ENCODE measurements at places on chromosomes 5 and 9.
A peak's percentile ranks its signal among the peaks of the same experiment; 100 is the strongest.

DNA sequence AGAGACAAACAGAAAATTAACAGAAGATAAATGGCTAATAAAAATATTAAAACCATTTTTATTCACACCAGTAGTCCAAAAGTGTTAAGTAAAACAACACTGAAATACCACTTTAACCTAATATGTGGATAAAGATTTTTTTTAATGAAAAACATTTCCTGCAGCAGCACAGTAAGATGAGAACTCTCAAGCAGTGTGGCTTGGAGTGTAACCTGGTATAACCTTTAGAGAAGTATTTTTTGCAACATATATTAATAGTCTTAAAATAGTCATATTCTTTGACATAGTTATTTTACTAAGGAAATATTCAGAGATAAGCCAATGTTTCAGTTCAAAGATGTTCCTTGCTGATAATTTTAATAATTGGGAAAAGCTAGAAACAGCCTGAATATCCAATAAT lies 644.4 kb downstream of the PDE4D start:
- no peak for DNase-seq

GRCh38 chr9:118630931-118631595 lies 738.2 kb downstream of the BRINP1 start:
- no peak for DNase-seq

GRCh38 chr5:120817044-120817985 lies 353.2 kb downstream of the PRR16 start:
- no peak for DNase-seq

- DNase-seq, result no peak
These were observed 188.1 kb downstream of the RFX3 start for GRCh38 chr9:3337515-3338225.

DNA sequence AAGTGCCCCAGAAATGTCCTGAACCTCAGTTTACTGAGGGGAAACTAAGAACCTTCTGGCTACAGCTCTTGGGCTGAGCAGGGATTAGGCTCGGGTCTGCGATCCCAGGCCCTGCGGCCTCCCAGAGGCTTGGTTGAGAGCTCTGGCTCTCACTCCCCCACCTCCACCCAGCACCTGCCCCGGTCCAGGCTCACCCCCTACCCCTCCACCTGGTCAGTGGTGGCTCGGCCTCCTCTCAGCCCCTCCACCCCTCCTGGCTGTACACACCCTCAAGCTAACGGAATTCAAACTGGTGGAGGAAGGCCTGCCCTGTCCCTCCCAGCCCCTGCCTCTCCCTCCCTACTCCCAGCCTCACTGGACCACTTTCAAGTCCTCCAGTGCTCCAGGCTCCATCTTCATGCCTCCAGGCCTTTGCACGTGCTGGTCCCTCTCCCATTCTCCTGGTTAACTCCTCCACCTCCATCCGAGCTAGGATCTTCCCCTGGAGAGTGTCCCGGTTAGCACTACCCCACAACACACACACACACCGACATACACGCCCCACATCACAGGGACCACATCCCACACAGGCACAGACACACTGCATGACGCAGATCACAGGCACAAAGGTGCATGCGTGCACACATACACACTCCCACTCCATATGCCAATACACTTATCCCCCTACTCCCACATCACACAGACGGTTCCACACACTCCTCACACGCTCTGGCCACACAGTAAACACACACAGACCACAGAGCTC lies 130.9 kb downstream of the C9orf50 start:
- peak; percentile 53 for DNase-seq

GRCh38 chr9:726005-726404 lies 115.5 kb upstream of the DMRT1 start:
- DNase-seq, result no peak

DNA sequence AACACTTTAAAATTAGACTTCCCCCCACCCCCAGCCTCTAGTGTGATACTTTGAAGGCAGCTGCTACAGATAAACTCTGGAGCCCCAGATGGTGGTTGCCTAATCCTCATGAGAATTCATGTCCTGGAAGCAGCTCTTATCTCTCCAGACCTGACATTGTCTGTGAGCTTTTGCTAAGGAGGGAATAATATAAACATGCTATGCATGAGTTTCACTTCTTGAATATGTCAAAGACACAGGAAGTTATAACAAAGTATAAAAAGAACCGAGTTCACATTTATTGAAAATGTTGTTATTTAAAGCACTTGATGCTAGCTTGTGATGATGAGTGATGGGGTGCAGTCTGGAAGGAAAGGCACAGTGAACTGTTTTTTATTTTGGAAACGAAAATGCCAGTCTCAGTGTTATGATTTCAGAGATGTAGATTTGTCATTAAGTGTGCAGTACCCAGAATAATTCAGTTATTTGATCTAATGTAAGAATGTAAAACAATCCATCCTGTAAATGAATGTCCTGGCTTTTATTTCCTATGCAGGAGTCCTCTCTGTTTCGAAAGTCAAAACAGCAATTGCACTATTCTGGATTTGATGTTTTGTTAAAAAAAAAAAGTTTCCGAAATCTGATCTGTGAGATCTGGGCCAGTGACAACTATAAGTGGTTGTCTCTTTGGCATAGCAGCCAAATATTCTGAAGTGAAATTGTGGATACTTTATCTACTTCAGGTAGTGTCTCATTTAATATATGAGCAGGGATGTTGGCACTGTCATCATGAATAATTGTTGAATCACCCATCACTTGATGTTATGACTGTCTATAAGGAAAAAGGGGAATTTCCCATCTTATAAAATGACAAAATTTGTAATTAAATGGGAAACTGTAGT lies 77.0 kb downstream of the ZCCHC7 start:
- no peak for DNase-seq

GRCh38 chr5:6222899-6223298 lies 155.4 kb downstream of the MED10 start:
- no peak for DNase-seq

- DNase-seq, result no peak
These were observed 1.1 kb downstream of the SOX30 start for GRCh38 chr5:157650991-157651611.

DNA sequence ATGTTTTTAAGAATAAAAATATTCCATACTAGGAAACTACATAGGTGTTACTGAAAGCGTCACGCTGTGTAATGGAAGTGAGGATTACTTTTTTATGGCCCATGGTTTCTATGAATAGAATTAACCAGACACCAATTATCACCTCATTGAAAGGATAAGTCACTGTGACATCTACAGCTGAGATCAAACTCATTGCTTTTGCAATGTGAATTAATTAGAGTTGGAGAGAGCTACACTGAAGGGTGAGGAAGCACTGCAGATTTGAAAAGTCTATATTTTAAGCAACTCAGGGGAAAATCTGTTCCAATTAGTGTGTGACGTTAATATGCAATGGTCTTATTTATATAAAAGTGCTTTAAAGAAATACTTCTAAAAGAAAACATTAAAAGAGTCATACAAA lies 1300.1 kb upstream of the DMAC1 start:
- DNase-seq, result no peak

GRCh38 chr9:86854898-86855523 lies 92.3 kb downstream of the GAS1 start:
- no peak for DNase-seq

GRCh38 chr9:35516479-35516878 lies 26.6 kb downstream of the RUSC2 start:
- no peak for DNase-seq

GRCh38 chr5:149778303-149779123 lies 48.4 kb downstream of the PPARGC1B start:
- no peak for DNase-seq

DNA sequence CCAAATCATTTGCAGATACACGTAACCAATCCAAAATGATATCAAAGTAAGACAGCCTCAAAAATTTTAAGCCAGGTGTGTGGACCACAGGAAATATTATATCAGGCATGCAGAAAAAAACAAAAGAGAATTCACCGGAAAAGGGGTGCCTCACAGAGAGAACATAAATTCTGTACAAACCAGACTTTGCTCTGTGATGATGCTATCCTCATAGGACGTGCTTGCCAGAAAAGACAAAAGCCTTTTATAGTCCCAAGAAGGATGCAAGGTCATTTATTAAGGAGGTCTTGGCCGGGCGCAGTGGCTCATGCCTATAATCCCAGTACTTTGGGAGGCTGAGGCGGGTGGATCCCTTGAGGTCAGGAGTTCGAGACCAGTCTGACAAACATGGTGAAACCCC lies 16.8 kb upstream of the ATP6V1G1 start:
- DNase-seq, result no peak

DNA sequence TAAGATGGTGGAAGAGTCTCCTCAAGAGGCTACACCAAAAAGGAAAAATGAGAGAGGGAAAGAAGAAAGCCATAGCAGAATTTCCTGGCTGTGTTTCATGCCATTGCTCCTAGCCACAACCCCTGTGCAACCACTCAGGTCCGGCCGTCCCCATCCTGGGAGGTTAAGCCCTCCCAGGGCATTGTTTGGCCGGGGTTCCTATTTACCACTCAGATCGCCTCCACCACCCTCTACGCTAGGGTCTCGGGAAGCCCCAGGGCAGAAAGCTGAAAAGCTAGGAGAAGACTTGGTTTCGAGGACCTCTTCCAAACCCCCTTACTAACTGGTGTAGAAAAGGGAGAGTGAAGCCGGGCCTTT lies 715 bp downstream of the RC3H2 start:
- peak; percentile 10 for DNase-seq

GRCh38 chr9:23557689-23558088 lies 268.4 kb downstream of the ELAVL2 start:
- DNase-seq, result no peak

GRCh38 chr9:36748322-36748899 lies 175.7 kb downstream of the MELK start:
- no peak for DNase-seq

DNA sequence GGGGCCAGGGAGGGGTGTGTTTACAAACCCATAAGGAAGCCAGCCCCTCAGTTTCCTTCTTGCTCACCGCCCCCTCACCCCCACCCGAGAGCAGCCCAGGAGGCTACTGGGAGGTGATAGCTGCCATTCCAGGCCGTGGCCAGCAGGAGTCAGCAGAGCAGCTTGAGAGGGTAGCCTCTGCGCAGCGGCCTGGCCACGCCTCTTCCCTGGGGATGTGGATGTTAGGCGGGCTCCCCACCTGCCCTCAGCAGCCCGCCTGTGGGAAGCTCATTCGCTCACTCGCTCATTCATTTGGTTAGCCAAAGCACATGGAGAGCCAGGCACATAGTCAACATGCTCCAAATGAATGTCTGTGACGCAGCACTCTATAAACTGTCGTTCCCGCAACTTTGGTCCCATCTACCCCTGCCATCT lies 6.1 kb upstream of the DPM2 start:
- DNase-seq, result peak; percentile 60

DNA sequence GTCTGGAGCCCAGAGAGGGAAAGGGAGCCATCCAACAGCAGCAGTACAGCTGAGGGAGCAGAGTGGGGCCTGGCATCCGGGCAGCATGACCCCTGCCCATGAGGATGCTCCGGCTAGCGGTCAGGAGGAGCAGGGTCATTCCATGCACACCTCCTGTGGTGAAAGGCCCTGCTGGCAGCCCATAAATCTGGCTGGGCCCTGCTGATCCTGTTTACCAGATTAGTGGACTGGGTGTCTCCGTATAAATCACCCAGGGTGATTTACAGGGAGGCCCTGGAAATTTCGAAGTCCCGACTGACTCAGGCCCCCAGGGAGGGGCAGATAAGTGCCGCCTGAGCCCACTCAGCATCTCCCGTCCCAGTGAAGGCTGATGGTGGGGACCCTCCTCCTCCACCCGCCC lies 117.6 kb upstream of the HAND1 start:
- DNase-seq, result no peak

DNA sequence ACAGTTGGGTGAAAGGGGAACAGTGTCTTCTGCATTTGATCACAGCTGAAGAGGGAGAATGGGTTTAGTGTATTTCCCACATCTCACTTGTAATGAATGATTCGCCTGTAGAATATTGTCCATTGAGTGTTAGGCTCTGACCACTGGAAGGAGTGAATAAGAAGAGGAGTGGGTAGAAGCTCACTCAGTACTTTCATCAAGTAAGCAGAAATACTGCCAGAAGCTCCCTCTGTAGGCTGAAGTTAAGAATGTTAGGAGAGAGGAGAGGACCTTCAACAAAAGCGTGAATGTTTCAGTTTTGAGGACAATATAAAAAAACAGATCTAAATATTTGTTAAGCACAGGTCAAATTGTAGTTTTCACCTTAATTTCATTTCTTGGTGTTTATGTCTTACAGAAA lies 27.5 kb downstream of the FSD1L start:
- no peak for DNase-seq

GRCh38 chr5:60447488-60447920 lies 252.5 kb downstream of the DEPDC1B start:
- no peak for DNase-seq

GRCh38 chr9:99720455-99721050 lies 101.1 kb upstream of the NR4A3 start:
- no peak for DNase-seq

DNA sequence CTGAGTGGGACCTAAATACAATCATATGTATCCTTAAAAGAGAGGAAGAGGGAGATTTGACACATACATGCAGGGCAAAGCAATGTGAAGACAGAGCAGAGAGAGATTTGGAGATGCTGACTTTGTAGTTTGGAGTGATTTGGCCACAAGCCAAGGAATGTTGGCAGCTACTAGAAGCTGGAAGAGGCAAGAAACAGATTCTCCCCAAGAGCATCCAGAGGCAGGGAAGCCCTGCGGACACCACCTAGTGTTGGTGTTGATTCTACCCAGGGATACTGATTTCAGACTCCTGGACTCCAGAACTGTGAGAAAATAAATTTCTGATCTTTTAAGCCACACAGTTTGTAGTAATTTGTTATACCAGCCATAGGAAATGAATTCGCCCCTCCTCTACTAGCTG lies 64.9 kb upstream of the OSMR start:
- no peak for DNase-seq

DNA sequence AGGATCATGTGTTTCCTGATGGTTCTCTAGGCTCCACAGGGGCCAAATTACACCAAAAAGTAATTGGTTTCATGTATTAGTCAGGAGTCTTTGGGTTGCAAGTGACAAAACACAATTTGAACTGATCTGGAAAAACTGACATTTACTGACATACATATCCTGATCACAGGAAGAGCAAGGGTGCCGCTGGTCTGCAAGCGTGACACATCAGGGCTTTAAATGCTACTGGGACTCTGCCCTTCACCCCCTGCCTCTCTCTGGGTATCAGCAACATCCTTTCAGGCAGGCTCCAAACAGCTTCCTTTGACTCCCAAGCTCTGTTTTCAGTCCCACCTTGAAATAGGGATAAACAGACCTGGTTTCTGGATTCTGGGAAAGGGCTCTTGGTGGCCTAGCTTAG lies 197.5 kb downstream of the PALM2AKAP2 start:
- DNase-seq, result no peak
